CD4-positive, alpha-beta T cell treated with Interleukin-4 for 1 hour (primary cell): ENCODE measurements at places on chromosomes 1 and 21.

DNA sequence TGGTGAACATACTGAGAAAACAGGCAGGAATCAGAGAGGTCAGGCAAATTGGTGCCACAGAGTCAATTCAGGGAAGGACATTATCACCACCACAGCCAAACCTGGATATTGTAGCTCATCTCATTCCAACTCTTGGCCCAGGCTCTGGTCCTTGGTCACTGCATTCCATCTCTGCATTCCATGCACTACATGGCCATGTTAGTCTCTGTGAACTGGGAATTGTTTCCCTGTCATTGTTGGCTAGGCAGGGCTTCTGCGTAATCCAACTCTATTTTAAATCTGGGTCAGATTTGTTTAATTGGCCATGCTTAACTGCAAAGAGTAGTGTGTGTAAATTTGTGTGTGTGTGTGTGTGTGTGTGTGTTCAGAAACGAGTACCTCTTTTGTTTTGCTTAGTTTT, 837.6 kb upstream of the ADAMTS5 start:
- DNase-seq: no peak

DNA sequence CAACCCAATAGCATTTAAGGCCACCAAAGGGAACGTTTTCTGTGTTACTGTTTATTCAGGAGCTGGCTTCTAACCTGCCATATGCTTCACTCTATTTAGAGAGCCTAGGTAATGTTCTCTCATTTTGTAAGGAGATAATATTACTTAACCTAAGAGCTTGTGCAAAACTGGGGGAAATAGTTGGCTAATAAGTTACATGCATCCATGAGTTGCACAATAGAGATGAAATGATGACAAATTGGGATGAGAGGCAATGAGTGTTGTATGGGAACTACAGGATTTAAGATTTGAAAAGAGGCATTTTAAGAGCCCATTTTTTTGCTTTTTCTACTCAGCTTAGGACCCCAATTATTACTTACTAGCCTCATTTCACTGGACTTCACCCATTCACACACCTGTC, 151.0 kb downstream of the ST6GALNAC3 start:
- DNase-seq: no peak

DNA sequence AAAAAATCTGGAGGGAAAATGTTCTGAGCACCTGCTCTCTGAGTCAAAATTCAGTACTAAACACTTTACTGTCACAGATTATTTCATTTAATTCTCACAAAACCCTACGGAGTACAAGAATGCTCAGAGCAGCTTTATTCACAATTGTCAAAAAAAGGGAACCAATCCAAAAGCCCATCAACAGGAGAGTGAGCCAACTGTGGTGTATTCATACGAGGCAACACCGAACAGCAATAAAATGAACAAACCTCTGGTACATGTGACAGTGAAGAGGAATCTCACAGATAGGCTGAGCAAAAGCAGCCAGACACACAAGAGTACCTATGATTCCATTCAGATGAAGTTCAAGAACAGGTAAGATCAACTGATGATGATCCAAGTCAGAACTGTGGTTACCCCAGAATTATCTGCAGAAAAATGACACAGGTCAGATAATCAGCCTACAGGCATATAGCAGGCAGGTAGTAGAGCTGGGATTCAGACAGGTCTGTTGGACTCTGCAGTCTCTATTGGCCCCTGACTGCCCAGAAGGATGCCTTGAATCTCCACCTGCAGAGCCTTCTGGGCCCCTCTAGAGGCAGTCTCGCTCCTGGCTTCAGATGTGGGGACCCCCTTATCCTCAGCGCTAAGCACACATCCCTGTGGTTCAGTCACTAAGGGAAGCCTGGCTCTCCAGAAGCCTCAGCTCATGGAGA, 19.2 kb downstream of the SLC9A1 start:
- DNase-seq: no peak

DNA sequence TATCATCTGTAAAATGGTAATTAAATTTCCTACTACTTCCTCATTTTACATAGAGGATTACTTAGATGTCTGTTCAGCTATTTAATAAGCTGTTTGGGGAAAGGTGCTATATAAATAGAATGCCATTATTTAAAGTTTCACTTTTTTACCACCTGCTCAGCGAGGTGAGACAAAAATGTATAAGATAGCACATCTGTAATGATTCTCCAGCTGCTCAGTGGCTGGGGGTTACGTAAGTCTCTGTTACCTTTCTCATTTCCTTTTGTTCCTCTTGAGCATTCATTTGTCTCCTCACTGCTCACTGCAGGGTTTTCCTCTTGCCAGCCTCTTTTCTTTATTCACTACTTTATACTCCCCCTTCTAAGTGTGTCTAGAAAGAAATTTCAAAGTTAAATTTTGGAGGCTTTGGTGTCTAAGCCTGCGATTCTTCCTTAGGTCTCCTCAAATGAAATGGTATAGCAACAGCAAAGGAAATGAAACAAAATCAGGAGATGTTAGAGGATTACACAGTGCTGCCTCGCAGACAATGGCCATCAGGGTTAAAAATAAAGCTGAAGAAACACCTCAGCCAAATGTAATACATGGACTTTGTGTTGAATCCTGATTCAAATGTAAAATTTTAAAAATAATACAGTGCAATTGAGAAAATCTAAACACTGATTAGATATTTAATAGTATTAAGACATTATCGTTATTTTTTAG, 6.8 kb downstream of the RGS8 start:
- no peak for DNase-seq

DNA sequence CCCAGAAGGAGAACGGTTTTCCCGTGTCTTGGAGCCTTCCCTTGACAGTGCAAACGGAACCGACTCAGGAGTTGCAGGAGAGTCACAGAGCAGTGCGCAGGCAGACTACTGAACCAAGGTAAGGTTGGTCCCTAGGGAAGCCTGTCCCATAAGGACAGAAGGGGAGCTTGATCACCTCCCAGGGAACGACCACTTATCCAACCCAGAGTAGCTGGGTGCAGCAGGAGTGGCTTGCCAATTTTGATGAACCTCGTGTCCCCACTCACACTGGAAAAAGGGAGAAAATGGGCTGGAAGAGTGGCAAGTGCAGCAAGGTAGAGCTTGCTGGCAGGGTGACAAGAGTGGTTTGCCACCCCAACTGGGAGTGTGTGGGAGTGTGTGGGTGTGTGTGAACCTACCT, 95.1 kb downstream of the LIPI start:
- no peak for DNase-seq

DNA sequence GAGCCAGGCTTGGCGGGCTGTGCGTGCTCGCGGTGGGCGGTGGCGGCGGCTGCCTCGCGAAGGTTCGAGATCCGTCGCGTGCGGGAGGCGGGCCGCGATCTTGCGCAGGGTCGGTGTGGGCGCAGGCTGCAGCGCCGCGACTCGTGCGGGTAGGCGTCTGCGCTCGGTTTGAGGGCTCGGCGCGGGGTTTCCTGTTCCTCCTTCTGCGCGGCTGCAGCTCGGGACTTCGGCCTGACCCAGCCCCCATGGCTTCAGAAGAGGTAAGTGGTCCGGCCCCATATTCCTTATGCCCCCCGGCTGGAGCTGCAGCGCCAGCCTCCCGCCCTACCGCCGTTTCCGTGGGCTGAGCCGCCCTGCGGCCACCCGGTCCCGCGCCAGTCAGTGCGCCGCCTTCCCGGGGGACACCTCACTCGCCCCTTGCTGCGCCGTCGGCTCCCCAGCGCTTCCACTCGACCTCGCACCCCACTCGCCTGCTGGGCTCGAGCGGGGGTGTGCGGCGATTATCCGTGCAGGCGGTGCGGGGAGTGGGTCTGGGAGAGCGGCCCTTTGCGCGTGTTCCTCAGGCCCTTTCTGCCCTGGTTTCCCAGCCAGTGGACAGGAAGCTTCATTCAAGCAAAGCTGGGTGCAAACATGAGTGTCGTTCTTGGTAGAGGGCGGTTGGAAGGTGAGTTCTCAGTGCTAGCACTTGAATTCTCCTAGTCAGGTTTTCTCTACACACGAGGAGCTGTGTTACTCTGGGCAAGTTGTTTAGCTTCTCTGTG, at the start of gene CACYBP:
Gene CACYBP (plus strand): TSS at position 12 of the 761 bp plus-strand sequence. CDS start 234 bp downstream, at position 246.
- no peak for DNase-seq

GRCh38 chr1:8747879-8748825, 69.3 kb downstream of the RERE start:
- DNase-seq: no peak

- DNase-seq: no peak
Measured at GRCh38 chr1:170670802-170671628, 7.1 kb downstream of the PRRX1 start.

GRCh38 chr1:96559707-96560596, 161.6 kb upstream of the PTBP2 start:
- DNase-seq: no peak

DNA sequence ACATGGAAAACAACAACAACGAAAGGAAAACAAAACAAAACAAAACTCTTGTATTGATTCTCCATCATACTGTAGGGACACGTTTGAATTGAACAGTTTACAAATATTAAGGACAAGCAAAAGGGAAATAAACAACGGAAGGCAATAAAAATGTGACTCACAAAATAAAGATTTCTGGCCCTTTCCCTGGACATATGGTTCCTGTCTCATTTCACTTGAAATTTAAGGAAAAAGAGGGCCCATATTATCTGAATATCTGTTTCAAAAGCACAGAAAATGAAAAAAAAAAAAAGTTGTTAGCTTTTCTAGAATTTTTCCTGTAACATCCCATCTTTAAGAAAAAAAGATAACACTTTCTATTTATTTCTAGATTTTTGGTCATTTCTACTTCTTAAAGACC, 3.6 kb upstream of the PKN2 start:
- DNase-seq: no peak

- no peak for DNase-seq
Measured at GRCh38 chr1:234307726-234308125, 65.5 kb upstream of the COA6 start.

GRCh38 chr1:184044603-184045376, 6.7 kb upstream of the TSEN15 start:
- DNase-seq: no peak

DNA sequence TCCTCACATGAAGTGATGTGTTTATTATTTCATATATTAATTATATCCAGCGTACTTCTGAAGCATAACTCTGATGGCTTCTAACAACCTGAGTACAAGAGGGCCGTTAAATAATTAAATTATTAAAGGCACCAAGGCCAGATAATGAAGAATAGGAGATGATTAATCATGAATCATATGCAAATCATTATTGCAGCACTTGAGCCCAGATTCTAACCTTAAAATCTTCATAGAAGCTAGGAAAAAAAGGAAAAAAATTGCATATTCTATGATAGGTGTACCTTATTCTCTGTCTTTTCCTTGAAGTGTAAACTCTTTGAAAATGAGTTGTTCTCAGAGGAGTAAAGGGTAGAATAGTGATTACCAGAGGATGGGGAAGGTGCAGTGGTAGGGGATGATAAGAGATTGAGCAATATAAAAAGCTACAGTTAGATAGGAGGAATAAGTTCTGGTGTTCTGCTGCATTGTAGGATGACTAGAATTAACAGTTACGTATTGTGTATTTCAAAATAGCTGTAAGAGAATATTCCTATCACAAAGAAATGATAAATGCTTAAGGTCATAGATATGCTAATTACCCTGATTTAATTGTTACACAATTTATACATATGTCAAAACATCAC, 51.1 kb downstream of the SWT1 start:
- DNase-seq: no peak

- DNase-seq: no peak
Measured at GRCh38 chr1:202047977-202048376, 37.6 kb downstream of the ELF3 start.

DNA sequence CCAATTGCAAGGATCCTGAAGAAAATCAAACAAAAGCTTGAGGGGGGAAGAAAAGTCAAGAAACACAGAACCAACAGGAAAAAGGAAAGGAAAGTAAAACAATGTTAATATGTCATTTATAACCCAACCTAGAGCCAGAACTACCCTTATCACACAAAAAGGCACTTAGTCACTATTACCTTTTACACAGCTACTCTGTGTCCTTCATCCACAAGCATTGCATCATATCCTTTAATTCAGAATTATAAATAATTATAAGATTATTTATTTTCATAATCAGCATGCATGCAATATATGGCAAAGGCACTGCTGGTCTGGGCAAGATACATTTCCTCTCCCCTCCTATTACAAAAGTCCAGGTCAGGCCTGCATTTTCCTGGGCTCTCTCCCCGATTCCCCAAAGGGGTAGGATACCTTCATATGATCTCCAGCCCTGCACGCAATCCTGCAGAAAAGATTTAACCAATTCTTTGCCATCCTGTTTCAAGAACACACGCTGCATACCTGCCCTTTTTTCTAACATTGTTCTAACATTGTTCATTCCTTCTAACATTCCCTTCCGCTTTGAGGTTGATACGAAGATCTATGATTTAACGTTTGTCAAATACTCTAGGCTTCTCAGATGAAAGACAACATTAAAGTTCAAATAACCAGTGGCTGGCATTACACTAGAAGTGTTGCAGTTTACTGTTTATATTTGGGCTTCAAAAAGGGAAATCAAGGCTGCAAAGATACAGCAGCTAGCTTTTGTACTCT, 4.3 kb downstream of the PTPN14 start:
- no peak for DNase-seq

DNA sequence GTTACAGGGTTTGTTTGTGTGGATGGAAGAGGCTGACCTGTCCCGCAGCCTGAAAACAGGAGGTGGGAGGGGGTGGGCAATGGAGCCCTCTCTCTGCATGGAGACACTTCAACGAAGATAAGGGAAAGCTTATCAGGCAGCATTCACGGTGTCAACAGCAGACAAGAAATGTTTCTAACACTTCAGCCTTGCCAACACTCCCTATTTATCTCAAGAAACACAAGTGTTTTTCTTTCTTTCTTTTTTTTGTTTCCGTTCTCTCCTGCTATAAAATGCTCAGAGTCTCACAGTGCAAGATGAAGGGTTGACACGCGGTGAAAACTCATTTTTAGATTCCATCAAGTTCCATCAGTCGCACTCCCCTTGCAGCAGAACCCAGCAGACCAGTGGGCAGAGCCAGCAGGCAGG, 594.4 kb downstream of the MATN1 start:
- DNase-seq: no peak

GRCh38 chr1:81174052-81174451, 626.7 kb upstream of the ADGRL2 start:
- DNase-seq: no peak

DNA sequence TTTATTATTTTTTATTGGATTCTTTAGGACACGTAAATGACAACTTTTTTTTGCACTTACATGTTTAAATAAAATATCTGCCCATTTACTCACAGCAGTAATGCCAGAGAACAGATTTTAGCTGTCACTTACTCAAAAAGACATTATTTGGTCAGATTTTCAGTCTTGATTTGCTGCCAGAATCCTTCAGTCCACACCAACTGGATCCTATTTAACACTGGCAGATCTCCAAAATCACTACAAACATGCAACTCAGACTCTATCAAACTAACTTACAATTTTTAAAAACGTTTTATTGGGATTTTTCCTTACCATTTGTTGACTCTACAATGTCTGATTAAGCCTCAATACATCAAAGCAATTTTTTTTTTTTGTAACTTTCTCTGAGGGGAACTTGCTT, 11.1 kb downstream of the ATP6V1G3 start:
- no peak for DNase-seq
